ENCODE measurements at places on chromosomes 6 and 20.

DNA sequence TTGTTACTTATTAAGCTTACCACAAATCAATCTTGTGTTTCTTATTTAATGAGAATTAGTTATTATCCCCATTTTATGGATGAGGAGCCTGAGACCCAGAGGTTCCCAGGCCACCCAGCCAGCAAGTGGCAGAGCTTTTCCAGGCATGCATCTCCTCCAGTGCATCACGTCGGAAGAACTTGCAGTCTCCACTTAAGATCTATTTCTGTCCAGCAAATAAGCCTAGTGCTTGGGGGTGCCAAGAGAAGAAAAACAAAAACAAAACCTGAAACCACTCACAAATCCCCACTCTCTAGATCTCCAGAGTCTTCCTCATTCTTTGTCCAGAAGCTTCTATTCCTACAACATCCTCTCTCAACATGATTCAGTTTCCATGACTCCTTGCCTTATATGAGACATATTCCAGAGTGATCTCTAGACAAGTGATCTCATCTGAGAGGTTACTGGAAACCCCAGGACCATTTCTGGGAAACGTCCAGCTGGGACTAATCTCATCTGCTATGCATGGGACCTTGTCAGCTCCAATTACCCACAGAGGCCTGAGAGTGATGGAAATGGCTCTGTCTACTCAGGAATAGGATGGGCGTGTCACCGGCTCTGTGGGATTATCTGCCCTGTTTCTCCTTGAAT is 4.1 kb downstream of the GUCA1B start:
- no peak for DNase-seq

DNA sequence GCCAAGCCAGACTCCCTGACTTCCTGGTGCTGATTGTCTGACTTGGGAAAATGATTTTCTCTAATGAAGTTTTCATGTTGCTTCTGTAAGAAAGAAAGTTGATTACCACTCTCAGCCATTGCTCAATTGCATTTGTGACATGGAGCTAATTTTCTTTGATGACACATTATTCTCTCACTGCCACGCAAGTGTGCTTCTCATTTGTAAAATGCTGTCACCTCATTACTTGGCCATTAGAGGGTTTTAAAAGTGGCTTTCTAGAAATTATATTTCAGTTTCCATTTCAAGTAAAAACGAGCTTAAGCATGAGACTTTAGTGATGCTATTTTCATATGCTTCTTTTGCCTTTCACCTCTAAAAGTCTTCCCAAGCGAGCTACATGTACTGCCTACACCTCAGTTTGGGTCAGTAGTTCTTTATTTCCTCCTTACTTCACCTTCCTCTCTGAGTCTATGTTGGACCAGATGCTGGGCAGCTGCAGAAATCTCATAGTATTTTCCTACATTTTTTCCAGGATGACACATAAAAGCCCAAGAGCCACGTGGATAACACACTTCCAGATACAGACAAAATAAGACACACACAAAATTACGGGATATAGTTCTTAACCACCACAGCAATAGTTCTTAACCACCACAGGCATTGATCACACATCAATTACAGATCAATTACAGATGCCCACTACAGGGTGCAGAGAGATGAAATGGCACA is 6.3 kb upstream of the FAM210B start:
- no peak for DNase-seq

- no peak for DNase-seq
Observed at GRCh38 chr6:11066505-11067347, 22.6 kb upstream of the ELOVL2 start.

- no peak for DNase-seq
Observed at GRCh38 chr6:137708481-137708880, 158.6 kb upstream of the TNFAIP3 start.

- DNase-seq, result no peak
Observed at GRCh38 chr6:57109880-57110279, 19.9 kb downstream of the ZNF451 start.

GRCh38 chr6:36697481-36697903 is at the start of gene RAB44:
TSS of gene RAB44 (plus strand) at chr6:36697826. CDS start at chr6:36704236, 6,410 bp downstream.
- no peak for DNase-seq
